ENCODE measurements at places on chromosomes 12 and 14.

DNA sequence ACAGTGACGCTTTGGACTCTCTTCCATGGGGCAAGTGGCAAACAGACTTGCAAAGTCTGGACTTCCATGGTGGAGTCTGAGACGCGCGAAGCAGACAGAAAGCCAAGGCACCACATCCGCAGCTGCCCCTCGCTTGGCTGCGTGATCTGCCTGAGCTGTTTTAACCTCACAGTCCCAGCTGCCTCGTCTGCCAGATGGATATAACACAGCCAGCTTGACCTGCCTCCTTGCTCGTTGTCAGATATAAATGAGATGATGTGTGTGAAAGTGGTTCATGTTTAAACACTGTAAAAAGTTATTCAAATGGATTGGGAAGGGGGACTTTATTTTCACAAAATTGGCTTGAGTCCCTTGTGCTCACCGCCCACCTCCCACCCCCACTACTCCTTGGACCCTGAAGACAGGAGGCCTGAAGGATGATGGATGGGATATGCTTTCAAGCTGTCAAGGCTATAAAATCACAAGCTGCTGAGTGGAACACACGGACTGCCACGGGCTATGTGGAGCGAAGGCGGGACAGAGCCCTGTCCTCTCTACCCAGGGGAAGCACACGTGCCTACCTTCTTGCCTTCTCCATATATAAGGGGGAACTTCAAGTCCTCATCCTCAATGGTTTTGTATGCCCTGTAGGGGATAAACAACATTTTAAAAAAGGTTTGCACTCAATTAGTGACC, 226.9 kb downstream of the MON2 start:
- no peak for DNase-seq

DNA sequence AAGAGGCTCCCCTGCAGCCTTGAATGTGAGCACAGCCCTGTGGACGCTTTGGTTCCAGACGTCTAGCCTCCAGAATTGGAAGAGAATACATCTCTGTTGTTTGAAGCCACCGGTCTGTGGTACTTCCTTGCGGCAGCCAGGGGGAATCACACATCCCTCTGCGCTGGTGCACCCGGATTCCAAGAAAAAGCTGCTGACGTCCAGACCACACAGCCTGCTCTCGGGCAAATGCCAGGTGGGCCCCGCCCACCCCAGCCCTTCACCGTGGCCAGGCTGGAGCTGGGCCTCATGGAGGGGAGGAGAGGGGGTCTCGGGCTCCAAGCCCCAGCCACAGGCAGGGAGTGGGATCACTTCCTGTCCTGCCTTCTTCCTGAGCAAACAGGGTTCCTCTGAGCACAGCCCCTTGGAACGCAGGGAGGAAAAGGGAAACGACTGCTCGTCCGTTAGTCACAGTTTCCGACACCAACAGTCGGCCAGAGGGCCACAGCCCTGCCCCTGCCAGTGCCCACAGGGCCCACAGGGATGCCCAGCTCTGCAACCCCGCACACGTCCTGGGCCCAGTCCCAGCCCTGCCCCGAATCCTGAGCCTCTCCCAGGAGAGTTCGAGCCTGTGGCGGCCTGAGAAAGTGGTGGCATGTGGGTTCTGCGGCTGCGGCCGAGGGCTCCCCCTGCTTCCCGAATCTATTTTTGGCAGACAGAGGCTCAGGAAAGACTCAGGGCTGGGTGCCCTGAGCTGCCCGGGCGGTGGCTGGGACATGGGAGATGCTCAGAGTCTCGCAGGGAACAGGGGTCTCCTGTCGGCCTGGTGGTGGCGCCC, 85.3 kb downstream of the RFLNA start:
- peak; percentile 82 for DNase-seq

DNA sequence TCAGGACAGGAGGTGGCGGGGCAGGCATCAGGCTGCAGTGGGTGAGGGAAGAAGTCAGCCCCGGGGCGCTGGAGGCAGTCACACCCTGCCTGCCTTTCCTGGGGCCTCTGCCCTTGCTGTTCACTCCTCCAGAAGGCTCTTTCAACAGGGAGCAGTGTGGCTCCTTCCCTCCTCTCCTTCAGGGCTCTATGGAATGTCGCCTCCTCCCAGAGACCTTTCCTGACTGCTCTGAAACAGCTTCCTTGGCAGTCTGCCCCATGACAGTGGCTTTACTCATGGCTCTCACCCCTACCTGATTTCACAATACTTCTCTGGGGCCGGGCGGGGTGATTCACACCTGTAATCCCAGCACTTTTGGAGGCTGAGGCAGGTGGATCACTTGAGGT, 7.1 kb downstream of the RHOF start:
- no peak for DNase-seq

- no peak for DNase-seq
Observed at GRCh38 chr14:38994731-38995130, 108.3 kb downstream of the SEC23A start.

GRCh38 chr14:102018251-102018650, 53.9 kb downstream of the DYNC1H1 start:
- DNase-seq = no peak

- no peak for DNase-seq
Observed at GRCh38 chr12:77072833-77073495, 7.6 kb upstream of the E2F7 start.

- peak; percentile 61 for DNase-seq
Observed at GRCh38 chr12:56119361-56119796, 1.3 kb downstream of the ZC3H10 start.

DNA sequence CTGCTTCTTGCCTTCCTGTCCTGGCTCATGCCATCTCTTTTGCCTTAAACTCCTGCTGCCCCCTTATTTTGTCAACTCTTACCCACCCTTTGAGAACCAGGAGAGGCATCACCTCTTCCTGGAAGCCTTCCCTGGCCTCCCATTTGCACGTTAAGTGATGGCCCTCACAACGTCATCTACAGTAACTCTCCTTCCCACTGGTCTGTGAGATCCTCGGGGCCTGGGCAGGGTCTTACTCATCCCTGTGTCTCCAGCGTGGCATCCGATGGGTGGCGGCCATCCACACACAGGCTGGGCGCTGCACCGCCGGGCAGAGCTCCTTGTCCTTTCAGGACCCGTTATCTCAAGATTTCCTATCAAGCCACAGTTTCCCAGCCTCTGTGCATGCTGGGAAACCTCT, 16.8 kb upstream of the CACNA2D4 start:
- no peak for DNase-seq

DNA sequence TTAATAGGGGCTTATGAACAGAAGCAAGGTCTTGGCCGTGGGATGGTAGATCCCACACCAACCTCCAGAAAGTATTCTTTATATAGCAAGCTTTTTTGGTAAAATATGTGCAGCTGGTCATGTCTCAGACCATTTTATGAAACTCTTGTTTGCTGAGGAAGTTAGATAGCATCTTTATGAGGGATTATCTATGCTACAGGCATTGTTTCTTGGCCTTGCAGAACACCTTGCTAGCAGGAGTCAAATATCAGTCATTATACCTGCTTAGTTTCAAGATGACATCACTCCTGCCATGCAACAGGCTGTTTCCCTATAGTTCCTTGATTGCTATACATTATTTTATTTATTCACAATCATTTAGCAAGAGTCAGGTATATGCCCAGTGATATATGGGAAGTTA, 84.8 kb upstream of the LRFN5 start:
- DNase-seq = no peak

GRCh38 chr14:60723907-60724618, at the start of gene SIX4:
Gene SIX4 (minus strand): TSS chr14:60724351. CDS start chr14:60724074, 277 bp downstream.
- peak; percentile 62 for DNase-seq

- no peak for DNase-seq
Observed at GRCh38 chr14:48714366-48714765, 871.8 kb downstream of the RPS29 start.

DNA sequence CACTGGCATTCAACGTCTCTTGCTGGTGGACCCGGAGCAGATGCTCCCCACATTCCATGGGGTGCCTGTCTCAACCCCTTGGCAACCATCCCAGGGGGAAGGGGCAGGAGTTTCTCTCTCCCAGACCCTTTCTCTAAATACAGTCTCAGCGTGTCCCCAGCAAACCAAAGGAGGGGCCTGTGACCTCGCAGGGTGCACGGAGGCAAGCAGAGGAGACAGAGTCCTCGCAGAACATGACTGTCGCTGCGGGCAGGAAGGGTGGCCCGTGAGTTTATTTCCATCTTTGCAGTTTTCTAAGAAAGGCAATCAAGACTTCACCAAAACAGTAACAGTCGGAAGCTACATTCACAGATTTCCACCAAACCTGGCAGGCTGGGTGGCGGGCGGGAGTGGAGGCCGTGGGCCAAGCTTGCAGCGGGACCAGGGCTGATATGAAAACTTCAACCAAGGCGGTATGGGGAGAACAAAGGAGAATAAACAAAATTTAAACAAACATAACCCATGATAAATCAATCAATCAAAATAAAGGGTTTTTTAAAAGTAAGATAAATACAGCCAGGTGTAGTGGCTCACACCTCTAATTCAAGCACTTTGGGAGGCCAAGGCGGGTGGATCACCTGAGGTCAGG, 18.6 kb downstream of the BRF1 start:
- no peak for DNase-seq

GRCh38 chr12:57815177-57816000, 3.1 kb downstream of the AVIL start:
- DNase-seq = no peak

DNA sequence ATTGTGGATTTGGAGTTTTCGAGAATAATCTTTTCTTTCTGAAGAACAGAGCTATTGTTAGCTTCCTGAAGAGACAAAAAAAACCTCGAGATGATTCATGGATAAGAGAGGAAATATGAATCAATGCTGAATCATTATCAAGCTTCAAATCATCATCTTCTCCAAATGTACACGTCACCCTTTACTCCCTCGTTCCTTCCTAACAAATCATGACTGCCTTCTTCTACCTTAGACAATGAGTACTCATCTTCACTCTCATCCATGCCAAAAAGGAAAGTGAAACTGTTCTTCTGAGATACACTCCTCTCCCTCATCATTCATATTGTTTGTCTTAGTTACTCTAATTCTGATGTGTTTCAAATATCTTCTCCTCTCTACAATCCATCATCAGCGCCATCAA, 1115.8 kb upstream of the ATXN7L3B start:
- DNase-seq = peak; percentile 1

- no peak for DNase-seq
Observed at GRCh38 chr12:6975297-6976032, 4.8 kb downstream of the EMG1 start.

GRCh38 chr14:96594961-96595360, 92.8 kb downstream of the PAPOLA start:
- DNase-seq = no peak

DNA sequence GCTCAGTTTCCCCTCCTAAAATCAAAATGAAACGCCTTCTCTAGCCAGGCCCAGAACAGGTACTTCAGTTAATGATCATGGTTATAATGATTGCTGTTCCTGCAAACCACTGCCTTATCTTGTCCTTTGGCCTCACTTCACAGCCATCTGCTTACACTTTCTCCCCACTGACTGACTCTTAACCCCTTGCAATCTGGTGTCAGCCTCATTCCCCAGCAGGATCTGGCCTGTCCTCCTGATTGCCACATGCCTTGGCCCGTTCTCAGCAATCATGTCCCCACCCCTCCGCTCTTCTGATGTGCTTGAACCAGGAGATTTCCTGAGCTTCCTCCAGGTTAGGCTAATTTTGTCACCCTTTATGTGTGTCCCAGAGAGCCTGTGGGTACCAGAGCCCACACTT, 64.5 kb downstream of the KCNA1 start:
- DNase-seq = no peak

- DNase-seq = no peak
Observed at GRCh38 chr12:1184402-1184801, 193.4 kb downstream of the ERC1 start.

GRCh38 chr12:112368856-112369255, 13.4 kb downstream of the HECTD4 start:
- DNase-seq = no peak

DNA sequence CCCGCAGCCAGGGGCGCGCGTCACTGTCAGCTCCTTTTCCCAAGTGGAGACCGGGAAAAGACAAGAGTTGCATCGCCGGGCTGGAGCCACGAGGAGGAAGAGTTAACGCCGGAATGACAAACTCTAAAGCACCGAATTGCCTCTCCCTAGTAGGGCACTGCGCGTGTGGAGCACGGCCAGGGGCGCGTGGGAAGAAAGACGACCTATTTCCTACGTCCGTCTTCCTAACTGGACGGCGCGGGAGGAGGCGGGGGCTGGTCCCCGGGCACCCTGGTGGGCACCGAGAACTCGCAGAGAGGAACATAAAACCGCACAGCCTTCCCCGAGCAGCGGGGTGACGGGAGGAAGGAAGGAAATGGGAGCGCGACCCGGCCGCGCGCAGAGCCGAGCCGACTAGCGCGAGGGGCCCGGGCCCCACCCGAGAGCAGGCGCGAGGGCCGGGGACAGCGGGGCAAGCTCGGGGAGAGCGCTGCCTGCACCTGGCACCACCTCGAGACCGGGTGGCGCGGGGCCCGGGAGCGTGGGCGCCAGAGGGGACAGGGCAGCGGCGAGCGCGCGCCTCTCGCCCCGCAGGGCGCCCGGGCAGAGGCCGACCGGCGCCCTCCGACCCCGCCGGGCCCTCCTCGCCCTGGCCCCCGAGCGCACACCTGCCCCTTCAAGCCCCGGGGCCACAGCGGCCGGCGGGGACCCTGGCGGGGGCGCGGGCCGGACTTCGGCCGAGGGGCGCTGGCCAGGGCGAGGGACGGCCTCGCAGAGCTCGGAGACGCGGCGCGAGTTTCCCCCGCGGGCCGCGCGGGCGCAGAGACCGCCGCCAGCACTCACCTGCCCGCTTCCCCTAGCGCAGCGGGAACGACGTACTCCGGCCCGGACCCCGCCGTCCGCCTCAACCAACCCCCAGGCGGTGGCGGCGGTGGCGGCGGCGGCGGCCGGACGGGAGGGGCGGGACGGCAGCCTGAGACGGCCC, at the start of gene SETD3:
Gene SETD3, minus strand, starts transcription at position 954 of the 964 bp plus-strand sequence. CDS start 15,054 bp downstream, outside the sequence.
- DNase-seq = peak; percentile 52

DNA sequence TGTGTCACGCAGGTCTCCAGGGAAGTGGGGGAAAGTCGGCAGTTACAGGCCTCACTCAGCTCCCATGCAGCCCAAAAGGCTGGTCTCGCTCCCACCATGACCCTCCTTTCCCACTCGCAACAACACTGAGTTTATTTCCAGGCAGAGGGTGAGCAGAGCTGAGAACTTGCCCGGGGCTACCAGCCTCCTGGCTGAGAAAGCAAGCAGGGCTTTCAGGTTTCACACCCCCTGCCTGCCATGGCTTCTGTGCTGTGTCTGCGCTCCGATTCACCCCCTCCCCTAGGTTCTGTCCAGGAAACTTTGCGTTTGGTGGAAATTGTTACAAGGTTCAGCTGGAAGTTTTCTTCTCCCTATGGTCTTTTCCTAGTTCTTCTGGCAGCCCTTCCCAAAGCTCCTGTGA, 17.1 kb downstream of the OR10G2 start:
- DNase-seq = no peak
